ENCODE measurements at places on chromosomes 16 and 17.

- no peak for DNase-seq
These were observed 25.0 kb downstream of the PPL start for GRCh38 chr16:4911970-4912386.

- DNase-seq = no peak
These were observed 16.7 kb downstream of the ASGR2 start for GRCh38 chr17:7097940-7098339.

- no peak for DNase-seq
These were observed 1.9 kb upstream of the ITGAL start for GRCh38 chr16:30470632-30470995.

- DNase-seq = no peak
These were observed 39.2 kb upstream of the TBX2 start for GRCh38 chr17:61360318-61360943.

DNA sequence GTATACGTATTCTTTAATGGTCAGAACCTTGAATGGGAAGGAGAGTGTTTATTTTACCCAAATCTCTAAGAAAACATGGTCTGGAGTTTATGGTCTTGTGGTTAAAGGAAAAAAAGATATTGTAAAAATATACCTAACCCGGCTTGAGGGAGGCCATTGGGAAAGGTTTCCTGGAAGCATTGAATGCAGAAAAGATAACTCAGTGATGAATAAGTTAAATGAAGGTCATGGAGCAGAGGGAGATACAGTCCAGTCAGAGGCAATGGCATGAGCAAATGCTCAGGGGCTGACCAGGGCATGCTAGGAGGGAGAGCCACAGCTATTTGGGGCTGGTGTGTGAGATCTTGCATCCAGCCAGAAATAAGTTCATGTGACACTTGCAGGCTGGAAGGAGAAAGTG lies 430.4 kb upstream of the CDH5 start:
- no peak for DNase-seq

GRCh38 chr16:67942200-67942509 lies 1.8 kb downstream of the LCAT start:
- peak; percentile 53 for DNase-seq

GRCh38 chr17:49063652-49064051 lies 66.5 kb downstream of the IGF2BP1 start:
- DNase-seq = no peak

- no peak for DNase-seq
These were observed 42.7 kb downstream of the NT5M start for GRCh38 chr17:17345686-17346427.

GRCh38 chr17:44878627-44879221 lies 20.5 kb downstream of the EFTUD2 start:
- peak; percentile 66 for DNase-seq

DNA sequence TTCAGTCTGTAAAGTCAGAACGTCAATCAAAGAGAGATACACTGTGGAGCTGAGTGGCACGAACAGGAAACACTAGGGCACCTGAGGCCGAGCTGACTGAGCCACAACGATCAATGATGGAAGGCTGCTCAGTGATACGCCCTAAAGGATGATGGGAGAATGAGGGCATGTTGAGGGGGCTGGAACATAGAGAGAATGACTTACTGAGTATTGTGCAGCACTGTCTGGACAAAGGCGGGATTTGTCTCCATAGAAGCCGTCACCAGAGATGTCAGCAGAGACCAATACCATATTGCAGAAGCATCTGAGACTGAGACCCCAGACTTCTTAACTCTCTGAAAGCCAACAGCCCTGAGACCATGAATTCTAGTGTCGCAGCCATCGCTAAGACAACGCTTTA lies 33.4 kb downstream of the ZZEF1 start:
- no peak for DNase-seq

GRCh38 chr17:1196946-1197345 lies 17.2 kb upstream of the ABR start:
- no peak for DNase-seq

- DNase-seq = peak; percentile 69
These were observed 3.9 kb upstream of the SLC12A3 start for GRCh38 chr16:56861092-56861610.

GRCh38 chr17:48626245-48627117 lies at the start of gene HOXB9:
HOXB9 (minus strand) TSS chr17:48626358; CDS start chr17:48626269, 89 bp downstream.
- peak; percentile 97 for DNase-seq

- DNase-seq = no peak
These were observed 175.8 kb downstream of the NPIPB11 start for GRCh38 chr16:29230671-29231096.

- DNase-seq = no peak
These were observed 29.5 kb downstream of the UBN1 start for GRCh38 chr16:4876646-4877379.

GRCh38 chr17:83088451-83088850 lies 9.0 kb downstream of the METRNL start:
- no peak for DNase-seq

DNA sequence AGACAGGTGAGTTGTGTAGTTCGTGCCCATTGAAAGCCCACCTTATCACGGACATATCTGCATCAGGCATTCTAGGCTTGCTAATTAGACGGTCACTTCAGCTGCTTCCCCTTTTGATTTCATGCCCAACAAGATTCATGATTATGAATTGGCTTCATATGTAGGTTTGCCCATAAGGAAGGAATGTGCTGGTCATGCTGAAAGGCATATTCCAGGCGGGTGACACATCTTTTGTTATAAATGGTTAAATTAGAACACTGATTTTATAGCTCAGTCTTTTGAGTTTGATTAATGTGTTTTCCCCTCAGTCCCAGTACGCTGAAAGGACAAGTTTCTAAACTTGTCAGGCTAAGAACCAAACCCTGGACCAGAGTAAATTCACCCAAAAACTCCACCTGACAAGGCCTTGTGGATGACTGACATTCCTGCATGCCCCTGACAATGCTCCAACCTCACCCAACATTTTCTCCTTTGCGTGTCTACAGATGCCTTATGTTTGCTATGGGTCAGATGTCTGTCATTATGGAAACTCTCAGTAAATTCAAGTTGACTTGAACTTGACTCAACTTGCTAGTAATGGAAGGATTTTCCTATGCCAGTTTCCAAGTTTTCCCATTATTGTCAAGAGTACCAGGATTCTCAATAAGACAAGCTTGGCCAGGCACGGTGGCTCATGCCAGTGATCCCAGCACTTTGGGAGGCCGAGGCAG lies 421.9 kb downstream of the PMP22 start:
- no peak for DNase-seq

DNA sequence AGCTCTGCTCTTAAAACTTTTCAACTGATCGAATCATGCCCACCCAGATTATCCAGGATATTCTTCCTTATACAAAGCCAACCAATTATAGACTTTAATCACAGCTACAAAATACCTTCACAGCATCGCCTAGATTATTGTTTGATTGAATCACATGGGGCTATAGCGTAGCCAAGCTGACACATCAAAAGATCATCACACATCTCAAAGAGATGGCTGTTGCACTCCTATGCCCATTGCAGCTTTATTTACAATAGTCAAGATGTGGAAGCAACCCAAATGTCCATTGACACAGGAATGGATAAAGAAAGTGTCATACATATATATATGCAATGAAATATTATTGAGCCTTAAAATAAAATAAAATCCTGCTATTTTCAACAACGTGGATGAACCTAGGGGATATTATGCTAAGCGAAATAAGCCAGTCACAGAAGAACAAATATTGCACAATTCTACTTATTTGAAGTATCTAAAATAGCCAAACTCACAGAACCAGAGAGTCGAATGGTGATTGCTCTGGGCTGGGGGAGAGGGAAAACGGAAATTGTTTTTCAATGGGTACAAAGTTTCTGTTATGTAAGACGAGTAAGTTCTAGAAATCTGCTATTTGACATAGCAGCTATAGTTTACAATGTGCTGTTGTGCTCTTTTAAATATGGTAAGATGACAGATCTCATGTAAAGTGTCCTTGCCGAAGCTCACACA lies 60.9 kb upstream of the ERCC4 start:
- DNase-seq = no peak

GRCh38 chr17:17922070-17922614 lies 50.1 kb downstream of the TOM1L2 start:
- no peak for DNase-seq

GRCh38 chr17:1298606-1299005 lies 19.1 kb downstream of the TRARG1 start:
- DNase-seq = no peak

GRCh38 chr17:45184144-45184543 lies 22.5 kb downstream of the HEXIM2 start:
- no peak for DNase-seq

DNA sequence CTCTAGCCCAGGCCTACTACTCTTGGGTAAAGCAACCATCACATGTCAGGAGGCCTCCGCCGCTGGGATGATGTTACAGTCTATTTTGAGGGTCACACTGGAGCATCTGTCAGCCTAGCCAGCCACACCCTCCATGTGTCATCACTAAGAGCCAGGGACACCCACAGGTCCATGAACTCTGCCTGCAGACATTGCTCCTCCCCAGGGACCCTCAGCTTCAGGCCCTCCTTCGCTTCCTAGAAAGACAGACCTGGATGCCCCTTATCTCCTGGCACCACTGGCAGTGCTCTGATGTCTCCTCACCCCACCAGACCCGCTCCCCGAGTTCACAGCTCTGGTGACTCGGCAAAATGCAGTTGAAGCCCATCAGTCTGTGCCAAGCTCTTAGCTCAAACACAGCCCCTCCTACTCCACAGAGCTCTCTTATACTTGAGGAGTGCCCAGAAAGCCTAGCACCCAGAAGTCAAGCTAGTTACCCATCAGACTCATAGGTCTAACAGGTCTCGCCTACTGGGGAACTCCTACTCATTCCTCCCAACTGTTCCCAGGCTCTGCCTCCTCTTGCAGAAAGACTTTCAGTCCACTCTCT lies 5.9 kb downstream of the RANBP10 start:
- DNase-seq = no peak

GRCh38 chr16:29736764-29737163 lies 9.0 kb downstream of the C16orf54 start:
- no peak for DNase-seq

GRCh38 chr17:14494161-14494560 lies 193.3 kb downstream of the HS3ST3B1 start:
- no peak for DNase-seq

DNA sequence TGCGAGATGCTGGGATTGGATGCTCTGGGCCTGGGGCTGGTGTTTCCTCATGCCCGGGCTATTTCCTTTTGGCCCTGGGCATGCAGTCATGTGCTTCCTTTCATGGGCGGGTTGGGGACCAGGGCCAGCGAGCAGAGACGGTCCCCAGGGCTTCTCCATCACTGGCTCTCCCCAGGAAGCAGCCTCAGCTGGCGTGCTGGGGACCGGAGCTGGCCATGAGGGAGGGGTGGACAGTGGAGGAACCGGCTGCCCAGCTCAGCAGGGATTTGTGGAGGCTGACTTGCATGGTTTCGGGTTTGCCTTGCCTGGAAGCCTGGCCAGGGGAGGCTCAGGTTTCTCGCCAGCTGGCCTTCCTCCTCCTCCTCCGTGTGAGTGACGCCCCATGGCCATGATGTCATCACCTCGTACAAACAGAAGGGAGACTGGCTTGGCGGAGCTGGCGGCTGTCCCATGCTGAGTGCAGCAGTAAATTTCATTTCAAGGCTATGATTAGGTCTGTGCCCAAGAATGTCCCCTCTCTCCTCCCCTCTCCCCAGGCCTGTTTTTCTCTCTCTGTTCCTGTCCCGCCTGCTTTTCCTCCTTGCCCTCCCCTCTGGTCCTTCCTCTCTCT lies 8.9 kb upstream of the TIMP2 start:
- DNase-seq = peak; percentile 88

GRCh38 chr17:68255731-68256538 lies 8.1 kb downstream of the AMZ2 start:
- DNase-seq = no peak

GRCh38 chr17:47275245-47275984 lies 21.8 kb downstream of the ITGB3 start:
- DNase-seq = no peak

- DNase-seq = no peak
These were observed 263.8 kb upstream of the ELAC2 start for GRCh38 chr17:13281626-13282025.

DNA sequence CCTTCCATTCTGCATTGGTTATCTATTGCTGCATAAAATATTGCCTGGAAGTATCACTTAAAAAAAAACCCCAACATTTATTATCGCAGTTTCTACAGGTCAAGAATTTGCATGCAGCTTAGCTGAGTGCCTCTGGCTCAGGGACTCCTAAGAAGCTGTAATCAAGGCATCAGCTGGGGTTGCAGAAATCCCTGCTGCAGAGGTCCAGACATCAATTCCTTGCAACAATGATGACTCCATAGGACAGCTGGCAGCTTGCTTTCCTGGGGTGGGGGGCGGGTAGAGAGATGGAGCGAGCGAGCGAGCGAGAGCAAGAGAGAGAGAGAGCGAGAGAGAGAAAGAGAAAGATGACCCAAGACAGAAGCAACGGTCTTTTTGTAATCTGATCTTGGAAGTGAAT lies 308.1 kb downstream of the HAPSTR1 start:
- DNase-seq = no peak

GRCh38 chr17:17994271-17995069 lies 21.8 kb downstream of the DRC3 start:
- DNase-seq = no peak

GRCh38 chr17:62121025-62121730 lies 56.1 kb upstream of the MED13 start:
- no peak for DNase-seq

DNA sequence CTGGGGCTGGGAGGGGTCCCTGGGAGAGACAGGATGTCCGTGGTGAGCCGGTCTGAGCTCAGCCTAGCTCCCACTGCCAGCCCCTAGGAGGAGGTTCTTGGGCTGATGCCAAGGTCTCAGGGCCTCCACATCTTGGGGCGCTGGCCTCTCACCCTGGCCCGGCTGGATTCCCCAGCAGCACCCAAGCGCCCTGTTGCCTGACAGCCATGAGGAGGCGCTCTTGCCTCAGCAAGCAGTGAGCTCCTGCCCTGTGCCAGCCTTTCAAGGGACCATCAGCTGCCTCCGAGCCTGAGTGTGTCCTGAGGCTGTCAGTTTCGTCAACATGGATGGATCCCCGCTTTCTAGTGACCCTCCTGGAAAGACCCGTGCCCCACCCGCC lies 234.9 kb upstream of the CIBAR2 start:
- DNase-seq = no peak

GRCh38 chr17:63317166-63317840 lies 128.8 kb downstream of the CYB561 start:
- DNase-seq = no peak

GRCh38 chr17:39174920-39175694 lies 9.1 kb upstream of the ARL5C start:
- peak; percentile 84 for DNase-seq

GRCh38 chr16:81444448-81445121 lies at the start of gene CMIP:
CMIP (plus strand) TSS chr16:81444808.
- DNase-seq = peak; percentile 89

GRCh38 chr17:36934144-36934691 lies 3.1 kb upstream of the LHX1 start:
- DNase-seq = no peak

DNA sequence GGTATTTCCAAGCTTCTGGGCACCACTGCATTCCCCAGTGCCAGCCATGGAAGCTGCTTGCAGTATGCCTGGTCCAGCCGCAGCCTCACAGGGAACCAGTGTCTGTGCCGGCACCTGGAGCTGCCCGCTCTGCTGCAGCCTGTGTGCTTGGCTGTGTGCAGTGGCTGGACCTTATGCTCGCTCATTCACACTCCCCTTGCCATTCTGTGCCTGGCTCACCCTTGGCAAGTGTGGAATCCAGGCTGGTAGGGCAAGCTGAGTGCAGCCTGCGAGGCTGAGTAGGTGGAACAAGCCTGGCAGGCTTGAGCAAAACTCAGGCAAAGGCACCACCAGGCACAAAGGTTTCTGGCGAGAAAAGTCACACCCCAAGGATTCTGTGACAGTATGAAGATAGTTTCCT lies 144.0 kb downstream of the MYO1D start:
- DNase-seq = no peak

- DNase-seq = no peak
These were observed 8.4 kb downstream of the GLOD4 start for GRCh38 chr17:773467-774312.

All from HTR-8/SVneo (cell line).